ENCODE measurements at places on chromosomes 2 and 18.

- peak; percentile 39 for DNase-seq
Measured at GRCh38 chr2:164839914-164840457, 1.6 kb downstream of the COBLL1 start.

DNA sequence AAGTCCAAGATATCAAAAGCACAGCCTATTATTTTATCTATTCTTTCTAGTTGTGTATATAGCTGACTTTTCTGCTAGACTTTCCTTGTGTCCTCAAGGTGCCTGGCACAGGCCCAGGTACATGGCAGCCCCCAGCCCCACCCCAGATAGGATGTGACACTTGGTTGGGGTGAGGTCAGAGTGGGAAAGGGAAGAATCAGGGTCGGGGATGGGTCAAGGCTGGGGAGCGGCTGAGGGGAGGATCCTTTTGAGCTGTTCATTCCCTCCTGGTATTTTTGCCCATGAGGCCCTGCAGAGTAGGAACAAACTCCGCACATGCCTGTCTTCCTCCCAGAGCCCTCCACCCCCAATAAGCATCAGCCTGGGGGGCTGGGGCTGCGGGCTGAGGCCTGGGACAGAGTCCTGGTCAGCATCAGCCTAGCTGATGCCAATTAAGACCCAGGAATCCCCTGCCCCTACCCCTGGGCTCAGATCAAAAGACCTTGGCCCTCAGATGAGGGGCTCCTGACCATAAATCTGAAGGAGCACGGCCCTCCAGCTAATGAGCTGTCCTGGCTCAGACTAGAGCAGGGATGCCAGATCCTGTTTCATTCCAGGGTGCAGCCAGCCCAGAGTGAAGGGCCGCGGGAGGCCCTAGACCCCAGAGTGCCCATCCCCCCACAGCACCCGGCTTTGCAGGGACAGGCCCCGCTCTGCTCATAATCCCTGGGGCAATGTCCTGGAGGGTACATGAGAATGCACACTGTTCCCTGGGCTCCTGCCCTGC, 85.3 kb downstream of the SDC1 start:
- no peak for DNase-seq

DNA sequence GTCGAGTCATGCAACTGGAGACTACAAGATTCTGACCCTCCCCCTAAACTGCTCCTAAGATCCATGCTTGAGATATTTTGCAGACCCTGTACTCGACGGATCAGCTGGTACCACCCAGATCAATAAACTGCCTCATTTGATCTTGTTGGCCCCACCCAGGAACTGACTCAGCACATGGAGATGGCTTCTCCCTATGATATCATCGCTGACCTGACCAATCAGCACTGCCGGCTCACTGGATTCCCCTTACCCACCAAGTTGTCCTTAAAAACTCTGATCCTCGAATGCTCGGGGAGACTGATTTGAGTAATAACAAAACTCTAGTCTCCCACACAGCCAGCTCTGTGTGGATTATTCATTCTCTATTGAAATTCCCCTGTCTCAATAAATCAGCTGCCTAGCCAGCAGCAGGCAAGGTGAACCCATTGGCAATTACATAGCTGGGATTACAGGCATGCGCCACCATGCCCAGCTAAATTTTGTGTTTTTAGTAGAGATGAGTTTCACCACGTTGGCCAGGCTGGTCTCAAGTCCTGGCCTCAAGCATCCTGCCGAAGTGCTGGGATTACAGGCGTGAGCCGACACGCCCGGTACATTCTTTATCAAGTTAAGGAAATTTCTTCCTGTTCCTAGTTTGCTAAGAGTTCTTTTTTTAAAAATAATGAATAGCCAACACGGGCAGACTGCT, 43.6 kb downstream of the VPS54 start:
- DNase-seq = no peak

GRCh38 chr2:14189929-14190328, 442.6 kb upstream of the LRATD1 start:
- no peak for DNase-seq

GRCh38 chr2:43943809-43944452, 51.9 kb downstream of the LRPPRC start:
- no peak for DNase-seq

DNA sequence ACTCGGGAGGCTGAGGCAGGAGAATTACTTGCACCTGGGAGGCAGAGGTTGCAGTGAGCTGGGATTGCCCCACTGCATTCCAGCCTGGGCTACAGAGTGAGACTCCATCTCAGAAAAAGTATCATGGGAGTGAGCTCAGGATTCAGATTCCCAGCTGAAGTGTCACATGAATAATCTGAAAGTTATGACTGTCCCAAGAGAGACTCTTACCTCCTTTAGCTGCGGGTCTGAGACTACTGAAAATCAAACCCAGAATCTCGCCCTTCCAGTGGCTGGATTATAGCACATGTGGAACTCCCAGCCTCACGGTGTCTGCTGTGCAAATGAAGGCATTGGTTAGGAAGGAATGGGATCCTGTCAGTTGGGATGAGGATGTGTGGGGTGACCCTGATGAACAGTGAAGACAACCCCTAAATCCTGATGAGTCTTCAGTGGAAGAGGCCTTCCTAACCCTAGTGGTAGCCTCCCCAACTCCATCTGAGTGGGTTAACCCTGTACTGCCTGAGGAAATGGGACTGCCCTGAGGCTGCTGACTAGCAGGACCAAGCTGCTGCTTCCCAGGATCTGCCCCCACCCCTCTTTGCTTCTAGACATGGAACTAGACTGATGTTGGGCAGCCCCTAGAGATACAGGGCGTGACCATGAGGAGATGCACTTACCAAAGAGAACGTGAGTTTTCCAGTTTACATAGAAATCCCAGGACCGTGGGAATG, 16.5 kb downstream of the BOK start:
- no peak for DNase-seq

- DNase-seq = no peak
Measured at GRCh38 chr18:57251747-57252146, 100.6 kb upstream of the ST8SIA3 start.

GRCh38 chr2:1041012-1041805, 90.6 kb downstream of the SNTG2 start:
- DNase-seq = no peak

- no peak for DNase-seq
Measured at GRCh38 chr2:228072669-228073068, 108.8 kb downstream of the SPHKAP start.

DNA sequence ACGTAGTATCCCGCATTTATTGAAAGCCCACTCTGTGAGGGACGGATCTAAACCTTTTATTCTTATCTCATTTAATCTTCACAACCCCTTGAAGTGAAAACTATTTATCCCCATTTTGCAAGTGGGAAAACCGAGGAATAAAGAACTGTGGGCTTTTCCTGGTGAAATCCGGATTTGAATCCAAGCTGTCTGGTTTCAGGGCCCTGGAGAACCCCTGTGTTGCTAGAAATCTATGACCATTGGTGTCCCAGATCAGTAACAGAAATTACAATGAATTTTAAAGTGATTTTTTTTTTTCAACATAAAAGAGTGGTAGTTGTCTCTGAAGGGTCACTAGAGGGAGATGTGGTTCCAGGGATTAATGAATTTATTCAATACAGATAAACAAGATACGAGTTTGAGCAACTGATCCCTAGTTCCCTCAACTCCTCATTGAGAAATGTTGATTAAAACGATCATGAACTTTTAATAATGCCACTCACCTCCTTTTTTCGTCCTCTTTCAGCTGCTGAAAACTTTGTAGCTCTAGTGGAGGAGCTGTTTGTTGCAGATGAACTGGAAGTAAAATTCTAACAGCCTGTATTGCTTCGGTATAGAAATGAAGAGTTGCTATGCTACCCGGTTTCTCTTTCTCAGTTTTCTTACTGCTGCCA, 940 bp downstream of the XRCC5 start:
- peak; percentile 17 for DNase-seq

GRCh38 chr2:40204268-40204667, 247.6 kb downstream of the SLC8A1 start:
- DNase-seq = no peak

DNA sequence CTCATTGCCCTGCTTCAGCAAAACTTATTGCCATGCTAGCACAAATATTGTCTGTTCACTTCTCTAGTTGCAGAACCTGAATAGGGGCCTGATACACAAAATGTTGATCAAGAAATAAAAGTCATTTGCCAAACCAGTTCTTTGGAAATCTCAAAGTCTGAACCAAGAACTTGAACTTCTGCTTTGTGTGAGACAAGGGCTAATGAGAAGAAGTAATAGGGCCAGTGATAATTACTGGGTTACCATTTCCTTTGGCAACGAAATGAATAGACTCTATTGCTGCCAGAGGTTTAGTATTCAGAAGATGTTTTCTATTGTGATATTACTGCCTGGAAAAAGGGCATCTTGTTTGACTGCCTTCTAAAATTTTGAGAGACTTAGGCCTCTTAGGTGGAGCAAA, 35.0 kb downstream of the TMEFF2 start:
- no peak for DNase-seq

- no peak for DNase-seq
Measured at GRCh38 chr18:8659609-8660242, 45.6 kb upstream of the MTCL1 start.

GRCh38 chr2:207046724-207047123, 107.4 kb downstream of the CPO start:
- DNase-seq = peak; percentile 23

DNA sequence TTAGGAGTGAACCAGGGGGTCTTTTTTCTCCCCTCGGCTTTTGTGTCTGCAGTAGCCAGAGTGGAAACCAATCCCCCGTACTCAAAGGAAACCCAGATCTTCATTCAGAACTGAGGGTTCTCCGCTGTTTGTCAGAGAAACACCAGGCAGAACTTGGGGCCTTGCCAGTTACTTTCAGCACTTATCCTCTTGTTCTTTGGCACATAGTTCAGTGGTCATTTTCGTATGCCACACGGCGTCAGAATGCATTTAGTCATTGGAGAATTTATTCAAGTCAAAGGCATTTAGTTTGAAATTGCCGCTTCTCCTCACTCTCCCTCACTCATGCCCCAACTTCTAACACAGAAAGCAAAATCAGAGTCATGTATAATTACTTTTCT, 102.9 kb downstream of the CABLES1 start:
- DNase-seq = no peak

DNA sequence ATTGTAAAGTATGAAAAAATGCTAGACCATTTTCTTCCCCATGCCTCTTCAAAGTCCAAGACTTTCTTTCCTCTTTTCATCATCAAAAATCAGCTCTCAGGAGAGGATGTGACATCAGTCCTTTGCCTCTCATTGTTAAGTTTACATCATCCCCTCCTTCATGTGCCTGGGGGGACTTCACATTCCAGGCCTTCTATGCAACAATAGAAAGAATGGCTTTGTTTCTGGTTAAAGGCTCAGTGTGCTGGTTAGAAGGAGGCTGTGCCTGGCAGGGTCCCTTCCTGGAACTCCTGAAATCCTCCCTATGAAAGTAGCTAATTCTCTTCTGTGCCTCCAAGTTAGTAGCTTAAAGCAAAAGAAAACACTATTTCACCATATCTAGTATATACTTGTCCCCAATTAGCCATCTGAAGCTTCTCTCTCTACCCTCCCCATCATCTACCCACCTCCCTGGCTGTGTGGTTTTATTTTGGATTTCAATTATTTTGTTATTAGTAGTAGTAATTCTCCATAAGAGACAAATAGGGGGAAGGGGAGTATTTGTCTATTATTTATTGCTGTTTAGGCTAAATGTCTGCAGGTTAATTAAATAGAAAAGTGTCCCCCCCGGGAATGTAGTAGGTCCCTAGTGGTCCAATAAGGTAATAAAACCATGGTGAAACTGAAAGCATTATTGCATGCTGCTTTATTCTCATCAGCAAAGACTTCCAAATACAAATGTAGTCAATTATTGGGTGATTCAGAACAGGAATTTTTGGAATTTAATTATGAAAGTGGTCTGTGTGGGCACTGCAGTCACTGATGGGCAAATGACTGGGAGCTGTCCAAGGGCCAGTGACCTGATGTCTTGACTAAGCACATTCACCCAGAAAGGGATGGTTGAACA, 69.0 kb downstream of the CPO start:
- peak; percentile 23 for DNase-seq

GRCh38 chr2:170740660-170741059, 25.5 kb downstream of the SP5 start:
- no peak for DNase-seq

GRCh38 chr2:50065835-50066234, 911.5 kb upstream of the FSHR start:
- DNase-seq = no peak

- DNase-seq = no peak
Measured at GRCh38 chr2:134705861-134706586, 12.8 kb downstream of the TMEM163 start.

DNA sequence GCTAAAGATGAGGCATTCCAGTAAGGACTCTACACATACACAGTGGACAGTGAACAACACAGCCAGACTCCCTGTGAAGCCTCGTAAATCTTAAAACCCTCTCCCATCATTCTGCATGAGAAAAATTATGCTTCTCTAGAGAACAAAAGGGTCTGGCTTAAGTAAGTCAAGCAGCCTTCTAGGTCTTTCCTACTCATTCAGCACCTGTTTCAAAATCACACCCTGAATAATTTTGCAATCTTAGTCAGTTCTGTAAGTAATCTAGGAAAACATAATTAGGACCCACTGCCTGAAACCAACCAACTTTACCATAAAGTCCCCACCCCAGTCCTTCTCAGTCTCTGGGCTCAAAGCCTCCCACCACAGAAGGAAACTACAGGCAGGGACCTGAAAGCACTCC, 19.7 kb downstream of the IAH1 start:
- no peak for DNase-seq

GRCh38 chr2:33126552-33126951, 179.8 kb downstream of the LTBP1 start:
- no peak for DNase-seq

- peak; percentile 88 for DNase-seq
Measured at GRCh38 chr2:241950413-241951315, 81.1 kb downstream of the RTP5 start.

DNA sequence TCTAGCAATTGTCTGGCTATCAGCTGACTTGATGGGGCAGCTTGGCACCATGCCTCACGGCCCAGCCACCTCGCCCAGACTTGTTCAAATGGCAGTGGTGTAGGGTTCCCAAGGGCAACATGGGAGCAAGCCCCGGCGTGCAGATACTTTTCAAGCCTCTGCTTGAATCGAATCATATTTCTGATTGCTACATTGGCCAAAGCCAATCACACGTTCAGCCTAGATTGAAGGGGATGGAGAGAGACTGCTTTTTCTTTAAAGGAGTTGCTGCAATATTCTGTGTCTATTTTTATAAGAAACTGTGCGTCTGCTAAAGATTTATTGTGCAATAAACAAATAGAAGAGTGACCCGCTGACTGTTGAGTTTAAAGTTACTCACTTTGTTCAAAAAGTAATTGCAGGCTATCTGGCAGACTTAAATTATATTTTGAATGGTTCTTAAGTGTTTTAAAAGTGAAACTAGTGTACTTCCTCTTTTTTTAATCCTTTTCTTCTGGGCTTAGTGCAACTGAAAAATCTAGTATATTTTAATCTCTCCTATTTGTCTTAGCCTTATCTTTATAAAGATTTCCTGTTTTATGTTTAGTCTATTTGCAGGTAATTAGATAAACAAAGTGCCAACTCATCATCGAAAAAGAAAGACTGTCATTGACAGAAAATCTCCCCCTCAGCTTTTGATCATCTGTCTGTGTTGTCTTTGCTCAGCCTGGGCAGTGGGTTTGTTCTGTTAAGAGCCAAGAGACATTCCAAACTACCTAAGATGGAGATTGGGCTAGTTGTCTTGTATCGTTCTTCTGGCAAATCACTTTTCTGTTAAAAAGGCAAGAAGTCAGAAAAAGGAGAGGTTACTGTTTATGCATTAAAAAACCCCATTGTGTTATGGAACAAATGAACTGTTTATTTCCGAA, 156.1 kb downstream of the TPGS2 start:
- DNase-seq = peak; percentile 3
